M059J (cell line): ENCODE measurements at places on chromosomes 3 and 15. TPM values are rescaled to one million over a fixed set of nuclear protein-coding genes. Genes with fewer than 3 reads are reported as not detected.
A peak's percentile ranks its signal among the peaks of the same experiment; 100 is the strongest.

EFCC1 gene
- total RNA-seq = not detected in 2 replicates

DNA sequence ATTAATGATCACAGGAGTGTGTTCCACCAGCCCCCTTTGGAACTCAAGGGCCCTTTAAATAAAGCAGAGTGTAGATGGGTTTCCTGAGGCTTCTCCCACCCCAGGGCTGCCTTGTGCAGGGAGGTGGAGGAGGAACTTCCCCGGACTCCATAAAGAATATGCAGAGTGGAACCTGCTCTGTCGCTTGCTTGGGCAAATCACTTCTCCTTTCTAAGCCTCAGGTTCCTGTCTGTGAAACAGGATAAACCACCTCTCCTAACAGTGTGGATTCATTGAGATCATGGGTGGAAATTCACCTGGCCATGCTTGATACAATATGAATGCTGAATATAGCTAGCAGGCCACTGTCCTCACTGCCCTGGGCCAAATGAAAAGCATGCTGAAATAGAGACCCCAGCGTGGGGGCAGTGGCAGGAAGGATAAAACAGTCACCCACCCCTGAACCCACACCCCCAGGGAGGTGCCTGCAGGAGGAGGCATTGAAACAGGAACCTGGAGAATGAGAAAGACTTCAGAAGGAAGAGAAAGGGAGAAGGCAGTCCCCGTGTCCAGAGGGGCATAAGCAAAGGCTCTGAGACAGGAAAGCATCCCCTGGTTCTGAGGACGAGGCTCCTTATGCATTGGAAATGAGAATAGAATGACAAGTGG is 41.1 kb upstream of the CHRNB4 start:
- no peak for DNase-seq

DNA sequence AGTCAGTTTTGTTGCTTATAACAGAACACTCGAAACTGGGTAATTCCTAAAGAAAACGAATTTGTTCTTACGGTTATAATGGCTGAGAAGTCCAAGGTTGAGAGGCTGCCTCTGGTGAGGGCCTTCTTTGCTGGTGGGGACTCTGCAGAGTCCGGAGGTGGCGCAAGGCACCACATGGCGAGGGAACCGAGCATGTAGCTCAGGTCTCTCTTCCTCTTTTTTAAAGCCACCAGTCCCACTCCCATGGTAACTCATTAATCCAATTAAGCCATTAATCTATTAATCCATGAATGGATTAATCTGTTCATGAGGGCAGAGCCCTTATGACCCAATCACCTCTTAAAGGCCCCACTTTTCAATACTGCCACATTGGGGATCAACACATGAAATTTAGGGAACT is 50.0 kb downstream of the ROPN1B start:
- DNase-seq = no peak

CCR9 gene
- not detected in 2 replicates for total RNA-seq

DNA sequence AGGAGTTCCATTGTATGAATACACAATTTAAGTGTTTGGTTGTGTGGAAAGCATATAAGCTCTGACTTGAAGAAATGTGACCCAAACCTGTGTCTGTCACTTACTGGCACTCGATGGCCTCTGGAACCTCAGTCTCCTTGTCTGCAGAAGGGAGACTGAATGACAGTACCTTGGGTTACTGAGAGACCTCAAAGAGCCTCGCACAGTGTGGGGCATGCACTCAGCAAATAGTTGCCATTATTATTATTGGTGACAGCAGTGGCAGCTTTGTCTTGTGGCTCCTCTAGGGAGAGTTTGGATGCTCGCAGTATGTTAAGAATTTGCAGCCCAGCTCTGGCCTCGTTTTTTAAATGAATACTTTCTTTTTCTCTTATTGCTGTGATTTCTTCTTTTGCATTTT is 43.4 kb downstream of the EEFSEC start:
- no peak for DNase-seq

DNA sequence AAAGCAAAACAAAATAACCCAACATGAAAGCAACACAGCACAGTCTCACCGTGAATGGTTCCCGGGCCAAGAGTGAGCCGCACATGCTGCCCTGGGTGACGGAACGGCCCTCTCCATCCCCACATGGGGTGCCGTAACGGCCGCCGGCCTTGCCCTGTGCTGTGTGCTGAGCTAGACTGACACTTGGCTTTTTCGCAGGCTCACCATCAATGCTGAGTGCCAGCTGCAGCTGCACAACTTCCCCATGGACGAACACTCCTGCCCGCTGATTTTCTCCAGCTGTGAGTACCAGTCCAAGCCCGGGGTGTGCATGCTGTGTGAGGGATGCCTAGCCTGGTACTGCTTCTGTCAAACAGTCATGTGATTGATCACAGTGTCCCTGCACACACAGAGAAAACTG is 357.6 kb downstream of the GABRG3 start:
- DNase-seq = no peak

GJD2 gene
- total RNA-seq = not detected in 2 replicates

DNA sequence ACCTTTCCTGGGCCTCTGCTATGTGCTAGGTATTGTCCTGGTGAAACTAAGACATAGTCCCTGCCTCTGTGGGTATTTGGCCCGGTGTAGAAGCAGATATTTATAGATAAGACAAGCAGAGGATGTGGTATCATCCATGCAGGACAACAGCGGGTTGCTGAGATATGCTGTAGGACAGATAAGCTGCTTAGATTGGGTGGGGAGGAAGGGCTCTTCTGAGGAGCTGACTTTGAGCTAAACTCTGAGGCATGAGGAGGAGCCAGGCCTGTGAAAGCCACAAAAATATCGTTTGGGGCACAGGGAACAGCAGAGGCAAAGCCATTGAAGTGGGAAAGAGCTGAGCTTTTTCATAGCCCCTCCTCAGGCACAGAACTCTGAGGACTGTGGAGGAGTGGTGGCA is 492.5 kb upstream of the CFAP20DC start:
- DNase-seq = no peak

DNA sequence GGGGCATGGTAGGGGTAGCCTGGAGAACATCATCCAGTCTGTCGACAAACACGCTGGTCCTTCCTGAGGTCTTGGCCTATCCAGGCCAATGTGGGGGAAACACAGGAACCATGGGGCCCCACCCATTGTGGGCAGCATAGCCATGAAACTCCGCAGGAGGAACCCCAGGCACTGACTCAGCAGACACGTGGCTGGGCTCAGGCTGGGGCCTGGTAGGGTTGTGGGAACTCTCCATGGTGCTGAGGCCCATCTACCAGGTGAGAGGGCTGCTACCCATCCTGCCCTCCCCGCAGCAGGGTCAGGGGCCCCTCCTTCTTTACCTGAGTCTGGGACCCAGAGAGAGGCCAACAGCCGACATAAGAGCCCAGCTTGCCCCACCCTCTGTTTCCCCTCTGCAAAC is 22.6 kb upstream of the CACNA2D2 start:
- peak; percentile 56 for DNase-seq

DNA sequence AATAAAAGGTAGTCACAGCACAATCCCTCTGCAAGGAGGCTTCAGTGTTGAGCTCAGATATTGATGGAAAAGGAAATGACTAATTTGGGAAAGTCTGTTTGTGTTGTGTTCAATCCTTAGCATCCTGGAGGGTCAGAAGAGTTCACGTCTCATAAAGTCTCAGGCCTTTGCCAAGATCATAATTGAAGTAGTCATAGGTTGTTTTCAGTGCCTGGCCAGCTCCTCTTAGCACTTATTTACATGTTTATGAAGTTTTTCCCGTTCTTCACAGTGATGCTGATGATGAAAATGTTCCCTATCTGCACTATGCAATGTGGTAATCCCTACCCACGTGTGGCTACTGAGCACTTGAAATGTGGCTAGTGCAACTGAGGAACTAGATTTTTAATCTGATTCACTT is 61.6 kb upstream of the TGFBR2 start:
- peak; percentile 88 for DNase-seq

DNA sequence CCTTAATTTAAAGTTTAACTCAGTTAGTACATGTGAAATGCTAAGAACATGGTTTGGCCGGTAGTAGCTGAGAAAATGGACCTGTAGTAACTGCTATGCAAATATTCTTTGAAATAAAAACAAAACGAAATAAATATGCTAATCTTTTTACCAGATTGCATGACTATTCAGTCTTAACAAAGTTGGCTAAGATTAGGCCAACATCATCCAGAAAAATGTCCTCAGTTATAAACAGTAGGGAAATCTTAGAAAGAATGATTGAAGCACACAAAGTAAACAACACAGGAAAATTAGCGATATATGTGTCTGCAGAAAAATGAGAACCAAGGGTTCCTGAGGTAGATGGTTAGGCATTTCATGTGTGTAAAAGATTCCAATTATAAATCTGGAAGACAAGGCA is 832.1 kb downstream of the TUSC7 start:
- DNase-seq = no peak

GRCh38 chr3:147744967-147745366 is 335.8 kb downstream of the ZIC1 start:
- DNase-seq = no peak

TERC gene
- 33.4 and 110 TPM in 2 replicates for total RNA-seq

DNA sequence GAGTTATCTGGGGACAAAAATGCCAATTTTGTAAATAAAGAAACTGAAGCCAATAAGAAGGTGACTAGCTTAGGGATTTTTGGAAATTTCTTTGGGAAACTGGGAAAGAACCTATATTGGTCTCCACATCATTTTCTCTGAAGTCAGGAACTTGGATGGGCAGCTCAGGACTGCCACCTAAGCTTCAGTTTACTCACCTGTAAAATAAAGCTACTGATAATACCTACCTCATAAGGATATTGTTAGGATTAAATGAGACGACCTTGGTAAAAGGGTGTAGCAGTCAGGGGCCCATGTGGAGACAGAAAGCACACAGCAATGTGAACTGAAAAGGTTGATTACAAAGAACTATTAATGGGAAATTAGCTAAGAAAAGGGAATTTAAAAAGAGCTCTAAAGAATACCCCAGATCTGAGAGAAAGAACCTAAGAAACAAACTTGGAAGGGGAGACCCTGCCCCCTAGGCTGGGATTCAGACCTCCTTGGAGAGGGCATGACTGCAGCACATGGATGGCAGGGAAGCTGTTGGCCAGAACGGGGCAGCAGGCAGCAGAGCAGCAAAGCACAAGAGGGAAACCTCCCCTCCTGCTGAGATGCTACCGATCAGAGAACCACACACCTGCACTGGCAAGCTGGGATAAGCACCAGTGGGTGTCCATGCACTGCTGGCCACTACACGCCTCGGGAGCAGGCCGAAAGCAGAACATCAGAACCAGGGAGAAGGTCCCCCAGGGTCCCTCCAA is 83.7 kb upstream of the THBS1 start:
- no peak for DNase-seq

GRCh38 chr3:52036829-52037228 is 19.5 kb downstream of the DUSP7 start:
- no peak for DNase-seq

SORD gene
- 11.1 and 22.0 TPM in 2 replicates for total RNA-seq

CPLX3 gene
- not detected in 2 replicates for total RNA-seq

GRCh38 chr15:67108122-67108961 is 42.9 kb downstream of the SMAD3 start:
- DNase-seq = peak; percentile 63

- DNase-seq = no peak
Observed at GRCh38 chr3:178073366-178073765, 462.9 kb upstream of the KCNMB2 start.

ISG20 gene
- 30.5 and 37.6 TPM in 2 replicates for total RNA-seq

DNA sequence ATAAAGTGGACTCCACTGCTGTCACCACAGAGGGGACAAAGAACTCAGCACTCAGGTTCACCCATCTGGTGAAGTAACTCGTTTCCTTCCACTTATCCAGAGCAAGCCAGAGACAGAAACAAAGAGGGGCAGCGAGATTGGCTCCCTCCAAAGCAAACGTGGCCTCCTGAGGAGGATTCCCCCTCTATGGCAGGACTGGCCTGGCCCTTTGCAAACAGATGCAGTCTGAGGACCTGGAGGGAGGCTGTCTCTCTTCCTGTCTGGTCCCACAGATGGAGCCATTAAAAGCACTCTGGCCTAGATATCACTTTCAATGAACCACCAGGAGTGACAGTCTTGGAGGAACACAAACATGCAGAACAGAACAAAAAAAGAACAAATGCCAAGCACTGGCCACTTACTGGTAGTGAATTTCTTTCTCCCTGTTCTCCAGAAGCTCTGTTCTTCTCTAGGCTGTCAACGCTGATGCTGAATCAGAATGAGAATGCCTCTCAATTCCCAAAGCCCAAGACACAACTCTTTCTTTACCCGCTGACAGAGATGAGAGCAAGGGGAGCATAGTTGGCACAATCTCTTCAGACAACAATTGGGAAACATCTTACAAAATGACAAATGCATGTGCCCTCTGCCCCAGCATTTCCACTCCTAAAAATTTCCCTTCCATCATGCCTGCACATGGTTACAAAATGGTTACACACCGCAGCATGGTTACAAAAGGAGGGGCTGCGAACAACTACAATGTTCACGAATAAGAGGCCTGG is 14.3 kb downstream of the KLHL25 start:
- DNase-seq = no peak

SH2D7 gene
- total RNA-seq = not detected in 2 replicates

A4GNT gene
- not detected in 2 replicates for total RNA-seq

GRCh38 chr15:101378879-101379278 is 83.8 kb upstream of the SNRPA1 start:
- no peak for DNase-seq

GRCh38 chr3:151751161-151751560 is 17.4 kb downstream of the AADACL2 start:
- no peak for DNase-seq

GRCh38 chr3:155308831-155309230 is 15.3 kb upstream of the STRIT1 start:
- DNase-seq = peak; percentile 37

DNA sequence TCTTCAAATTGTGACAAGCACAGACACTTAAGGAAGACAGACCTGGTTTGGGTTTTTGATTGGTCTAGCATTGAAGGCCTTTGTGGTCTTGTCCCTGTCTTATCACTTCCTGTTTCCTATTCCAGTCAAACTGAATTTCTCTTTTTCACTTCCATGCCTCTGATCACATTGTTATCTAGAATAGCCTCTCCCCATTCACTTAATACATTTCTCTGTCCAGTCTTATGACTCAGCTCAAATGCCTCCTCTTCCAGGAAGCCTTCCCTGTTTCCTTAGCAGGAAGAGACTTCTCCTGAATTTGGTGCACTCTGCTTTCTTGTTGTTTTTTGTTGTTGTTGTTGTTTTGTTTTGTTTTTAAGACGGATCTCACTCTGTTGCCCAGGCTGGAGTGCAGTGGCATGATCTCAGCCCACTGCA is 45.5 kb downstream of the LIMD1 start:
- DNase-seq = no peak

- no peak for DNase-seq
Observed at GRCh38 chr15:32675466-32675865, 34.0 kb downstream of the SCG5 start.

GSK3B gene
- 36.3 and 61.7 TPM in 2 replicates for total RNA-seq
